ENCODE measurements at places on chromosomes 4 and X.

DNA sequence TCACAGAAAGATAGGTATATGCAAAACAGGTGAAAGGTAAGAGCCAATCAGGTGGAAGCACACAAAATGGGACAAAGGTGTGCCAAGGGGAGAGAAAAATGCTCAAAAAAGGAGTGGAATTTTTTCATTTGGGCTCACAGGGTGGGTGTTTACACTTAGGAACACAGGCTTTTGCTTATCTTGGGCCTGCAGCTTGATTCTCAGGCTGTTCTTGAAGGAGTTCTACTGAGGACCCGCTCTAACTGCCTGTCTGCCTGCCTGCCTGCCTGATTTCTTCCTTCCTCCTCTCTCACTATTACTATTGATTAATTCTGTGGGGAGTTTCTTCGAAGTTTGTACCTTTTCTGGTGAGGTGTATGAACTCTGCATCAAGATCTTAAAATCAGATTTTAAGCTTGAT is 120.3 kb upstream of the CTSO start:
- no peak overlapping the region for H3K27ac ChIP-seq
- H3K4me1 ChIP-seq = no peaks in the 10 kb centered on the region
- no peak for DNase-seq
- no peaks in the 10 kb centered on the region for H3K27me3 ChIP-seq

DNA sequence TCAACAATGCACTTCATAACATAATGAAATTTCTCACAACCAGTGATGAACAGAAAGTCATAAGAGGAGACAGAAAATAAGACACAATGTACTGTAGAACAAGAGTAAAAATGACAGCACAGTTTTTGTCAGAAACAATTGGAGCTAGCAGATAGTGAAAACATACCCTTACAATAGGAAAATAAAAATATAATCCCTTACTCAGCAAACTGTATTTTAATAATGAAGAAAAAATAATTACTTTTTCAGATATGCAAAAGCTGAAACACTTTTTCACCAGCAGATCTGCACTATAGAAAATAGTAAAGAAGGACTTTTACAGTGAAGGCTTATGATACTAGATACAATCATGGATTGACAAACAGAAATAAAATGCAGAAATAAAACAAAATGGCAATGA is 126.3 kb downstream of the TRAM1L1 start:
- H3K27ac ChIP-seq = no peak overlapping the region
- H3K4me3 ChIP-seq = no peak overlapping the region
- DNase-seq = no peak
- H3K27me3 ChIP-seq = no peaks in the 10 kb centered on the region
- no peaks in the 10 kb centered on the region for H3K36me3 ChIP-seq

DNA sequence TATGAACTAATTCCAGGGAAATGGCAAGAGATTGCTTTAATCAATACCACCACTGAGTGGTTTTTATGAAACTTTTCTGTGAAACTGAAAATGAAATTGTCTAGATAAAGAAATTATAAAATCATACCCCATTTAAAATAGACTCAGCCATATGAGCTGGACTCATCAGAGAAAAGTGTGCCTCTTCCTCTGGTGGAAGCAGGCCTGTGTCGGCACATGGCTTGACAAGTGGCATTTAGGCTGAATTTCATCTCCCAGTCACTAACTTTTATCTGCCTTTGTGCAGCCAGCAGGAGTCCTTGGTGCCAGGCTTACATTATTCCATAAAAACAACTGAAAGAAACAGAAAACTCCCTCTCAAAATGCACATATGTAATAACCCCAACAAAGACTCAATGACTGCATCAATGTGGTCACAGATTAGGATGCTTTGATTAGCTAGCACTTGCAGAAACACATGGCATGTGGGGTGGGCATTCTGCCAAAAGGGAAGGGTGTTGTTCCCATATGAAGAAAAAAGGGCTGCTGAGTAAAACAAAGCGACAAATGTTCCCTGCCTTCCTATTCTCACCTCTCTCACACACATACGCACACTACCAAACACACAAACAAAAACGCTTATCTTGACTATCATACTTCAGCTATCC is 232.3 kb downstream of the PABPC4L start:
- no peak overlapping the region for H3K27ac ChIP-seq
- no peaks in the 10 kb centered on the region for H3K4me1 ChIP-seq
- no peak overlapping the region for H3K4me3 ChIP-seq
- H3K36me3 ChIP-seq = no peaks in the 10 kb centered on the region
- H3K27me3 ChIP-seq = no peaks in the 10 kb centered on the region

DNA sequence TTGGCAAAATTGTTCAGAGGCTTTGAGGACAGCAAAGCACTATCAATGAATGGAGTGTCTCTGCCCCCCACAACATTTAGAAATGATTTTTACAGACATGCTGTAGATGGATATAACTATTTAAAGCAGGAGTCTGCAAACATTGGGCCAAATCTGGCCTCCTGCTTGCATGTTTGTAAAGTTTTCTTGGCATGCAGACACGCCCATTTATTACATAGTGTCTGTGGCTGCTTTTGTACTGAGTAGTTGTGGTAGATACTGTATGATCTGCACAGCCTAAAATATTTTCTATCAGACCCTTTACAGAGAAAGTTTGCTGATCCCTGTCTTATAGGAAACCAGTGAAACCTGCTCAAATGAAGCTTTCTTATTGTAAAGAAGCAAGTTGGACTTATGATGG is 45.5 kb upstream of the PHEX start:
- H3K36me3 ChIP-seq = no peaks in the 10 kb centered on the region
- DNase-seq = no peak
- H3K4me3 ChIP-seq = no peak overlapping the region
- no peaks in the 10 kb centered on the region for H3K27me3 ChIP-seq

GRCh38 chrX:49656533-49656932 is 39.3 kb downstream of the PAGE1 start:
- DNase-seq = no peak
- no peak overlapping the region for H3K4me3 ChIP-seq
- H3K36me3 ChIP-seq = no peaks in the 10 kb centered on the region
- no peak overlapping the region for H3K27ac ChIP-seq

GRCh38 chr4:16294455-16294854 is 68.2 kb upstream of the TAPT1 start:
- no peak overlapping the region for H3K4me3 ChIP-seq
- peaks cover 30% of the 10 kb centered on the region for H3K27me3 ChIP-seq
- H3K4me1 ChIP-seq = peaks cover 5% of the 10 kb centered on the region
- H3K27ac ChIP-seq = no peak overlapping the region
- no peak for DNase-seq
- no peaks in the 10 kb centered on the region for H3K36me3 ChIP-seq

GRCh38 chr4:77893451-77893850 is 30.8 kb downstream of the MRPL1 start:
- H3K4me1 ChIP-seq = peaks cover 23% of the 10 kb centered on the region
- H3K27ac ChIP-seq = peak overlapping the region; percentile 61
- H3K4me3 ChIP-seq = no peak overlapping the region
- DNase-seq = no peak
- H3K27me3 ChIP-seq = no peaks in the 10 kb centered on the region
- H3K36me3 ChIP-seq = peaks cover 24% of the 10 kb centered on the region

DNA sequence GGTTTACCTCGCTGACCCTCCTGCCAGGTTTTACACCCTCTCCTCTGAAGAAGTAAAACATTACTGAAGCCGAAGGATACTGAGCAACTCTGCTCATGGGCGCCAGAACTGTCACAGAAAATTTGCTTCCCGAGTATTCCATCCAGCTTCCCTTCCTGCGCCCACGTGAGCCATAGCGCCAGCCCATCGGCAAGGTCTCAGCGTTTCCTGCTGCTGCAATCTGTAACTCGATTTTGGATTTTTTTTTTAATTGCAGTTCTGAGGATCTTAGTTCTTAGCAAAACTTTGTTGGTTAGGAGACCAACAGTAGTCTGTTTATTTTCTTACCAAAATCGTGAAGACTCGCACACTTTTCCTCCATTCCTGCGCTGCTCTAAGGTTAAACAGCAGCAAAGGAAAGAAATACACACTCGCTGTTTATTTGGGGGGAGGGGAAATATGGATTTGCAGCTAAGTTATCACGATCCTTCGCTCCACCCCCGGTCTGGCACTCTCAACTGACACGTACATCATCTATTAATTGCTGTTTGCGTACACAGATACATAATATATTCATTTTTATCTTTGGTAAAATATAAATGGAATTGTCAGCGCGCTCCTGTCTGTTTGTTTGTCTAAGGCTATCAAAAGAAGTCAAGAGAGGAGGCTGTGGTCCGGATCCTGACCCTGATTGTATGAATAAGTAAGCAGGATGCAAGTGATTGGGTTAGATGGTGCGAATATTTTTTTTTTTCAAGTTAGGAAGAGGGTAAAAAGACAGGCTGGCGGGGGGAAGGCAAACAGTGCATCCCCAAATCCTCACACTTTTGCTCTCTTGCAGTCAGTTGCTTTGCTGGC is at the start of gene TLL1:
TSS of gene TLL1 (plus strand) at position 777 of the 837 bp plus-strand sequence. CDS start 668 bp downstream, outside the sequence.
- H3K4me3 ChIP-seq = peak within 1 kb of the TSS; percentile 36
- H3K36me3 ChIP-seq = no peaks in the 10 kb centered on the region
- peaks cover 5% of the 10 kb centered on the region for H3K4me1 ChIP-seq
- peaks cover 52% of the 10 kb centered on the region for H3K27me3 ChIP-seq
